HepG2 (cell line): ENCODE measurements at places on chromosomes 7 and 10.

DNA sequence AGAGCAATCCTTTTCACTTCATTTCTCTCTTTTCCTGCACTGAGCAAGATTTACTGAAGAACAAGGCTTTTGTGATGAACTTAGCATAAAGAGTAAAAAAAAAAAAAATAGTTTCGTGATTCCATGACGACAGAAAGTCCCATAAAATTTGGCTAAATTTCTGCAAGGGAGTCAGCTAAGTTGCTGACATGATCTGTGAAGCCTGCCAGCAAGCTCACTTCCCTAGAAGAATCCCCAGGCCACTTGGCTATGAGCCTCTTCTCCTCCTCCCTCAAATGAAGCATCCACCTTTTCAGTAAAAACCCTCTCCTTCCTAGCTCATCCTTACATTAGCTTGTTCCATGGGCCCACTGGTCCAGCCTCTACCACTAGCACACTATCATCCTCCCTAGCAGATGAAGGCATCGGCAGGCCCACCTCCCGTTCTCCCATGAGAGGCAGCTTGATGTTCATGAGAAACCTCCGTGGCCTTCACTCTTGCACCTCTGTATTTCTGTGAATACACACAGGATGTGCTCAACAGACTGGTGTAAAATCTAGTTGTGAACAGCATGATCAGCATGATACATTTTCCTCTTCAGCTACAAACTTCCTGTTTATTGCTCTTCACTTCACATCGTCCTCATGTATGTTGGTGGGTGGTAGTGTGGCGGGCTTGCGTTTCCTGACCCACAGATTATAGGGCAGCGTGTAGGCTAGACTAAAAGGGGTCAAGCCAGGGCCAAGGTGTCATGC, 30.9 kb downstream of the GIMAP8 start:
- no peak for DNase-seq

DNA sequence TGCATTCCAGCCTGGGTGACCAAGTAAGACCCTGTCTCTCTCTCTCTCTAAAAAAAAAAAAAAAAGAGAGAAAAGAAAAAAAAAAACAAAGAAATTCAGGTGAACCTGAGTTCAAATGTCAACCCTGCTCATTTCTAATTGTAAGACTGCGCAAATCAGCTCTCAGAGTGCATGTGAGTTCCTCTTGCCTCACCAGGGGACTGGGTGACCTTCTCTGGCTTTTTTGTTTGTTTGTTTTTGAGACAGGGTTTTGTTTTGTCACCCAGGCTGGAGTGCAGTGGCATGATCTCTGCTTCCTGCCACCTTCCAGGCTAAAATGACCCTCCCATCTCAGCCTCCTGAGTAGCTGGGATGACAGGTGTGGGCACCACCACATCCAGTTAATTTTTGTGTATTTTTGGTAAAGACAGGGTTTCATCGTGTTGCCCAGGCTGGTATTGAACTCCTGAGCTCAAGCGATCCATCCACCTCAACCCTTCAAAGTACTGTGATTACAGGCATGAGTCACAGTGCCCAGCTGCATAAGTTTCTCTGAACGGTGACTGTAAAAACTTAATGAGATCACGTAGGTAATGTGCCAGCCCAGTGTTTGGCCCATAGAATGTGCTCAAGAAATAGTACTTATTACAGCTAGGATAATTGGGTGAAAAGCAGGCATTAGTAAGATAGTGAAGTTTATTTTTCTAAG, 45.3 kb upstream of the BAMBI start:
- peak; percentile 13 for DNase-seq

GRCh38 chr10:11525503-11525902, 85.9 kb downstream of the USP6NL start:
- no peak for DNase-seq

DNA sequence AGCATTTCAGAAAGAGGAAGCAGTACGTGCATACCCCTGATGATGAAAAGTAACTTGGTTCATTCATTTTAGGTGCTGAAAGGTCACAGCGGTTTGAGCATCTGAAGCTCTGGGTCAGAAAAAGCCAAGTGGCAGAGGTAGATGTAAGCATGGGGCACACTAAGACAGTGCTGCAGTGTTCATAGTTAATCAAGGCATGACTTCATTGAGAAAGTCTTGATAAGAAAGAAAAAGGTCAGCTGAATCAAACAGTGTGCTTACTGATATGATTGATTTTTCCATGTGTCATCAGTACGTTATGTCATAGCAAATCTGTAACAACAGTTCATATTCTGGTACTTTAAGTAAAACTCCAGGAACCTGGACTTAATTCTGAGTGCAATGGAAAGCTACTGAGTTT, 107.7 kb upstream of the PCLO start:
- no peak for DNase-seq

DNA sequence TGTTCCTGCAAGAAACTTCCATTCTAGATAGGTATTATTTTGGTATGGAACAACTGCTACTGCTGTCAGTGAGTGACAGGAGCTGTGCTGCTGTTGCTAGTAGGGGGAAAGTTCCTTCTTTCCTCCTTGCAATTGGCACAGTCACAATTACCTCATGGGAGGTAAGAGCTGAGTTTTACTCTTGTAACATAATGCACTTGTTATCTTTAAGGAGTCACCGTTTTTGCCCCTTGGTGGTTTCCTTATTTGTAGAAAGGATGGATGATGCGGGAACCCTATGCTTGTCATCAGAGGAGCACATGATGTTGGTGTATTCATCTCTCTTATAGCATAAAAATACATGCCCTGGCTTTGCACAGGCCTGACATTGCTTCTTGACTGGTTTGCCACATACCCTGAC, 234.7 kb upstream of the NPY start:
- no peak for DNase-seq

DNA sequence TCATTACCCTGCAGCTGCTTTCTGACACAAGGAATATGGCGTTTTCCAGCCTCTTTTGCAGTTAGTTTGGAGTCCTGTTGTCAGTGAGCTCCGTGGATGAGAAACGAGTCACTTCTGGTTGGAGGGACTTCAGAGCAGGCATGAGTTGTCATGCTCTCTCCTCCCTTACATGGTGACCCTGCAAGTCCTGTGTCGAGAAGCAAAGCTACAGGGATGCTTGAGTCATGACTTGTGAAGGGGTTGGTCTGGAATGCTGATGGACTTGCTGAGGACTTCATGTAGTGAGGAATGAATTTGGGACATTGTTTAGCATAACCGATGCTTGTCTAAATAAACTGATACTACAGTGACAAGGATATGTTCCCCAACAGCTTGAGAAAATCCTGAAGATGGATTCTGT, 108.8 kb downstream of the ADCYAP1R1 start:
- no peak for DNase-seq

DNA sequence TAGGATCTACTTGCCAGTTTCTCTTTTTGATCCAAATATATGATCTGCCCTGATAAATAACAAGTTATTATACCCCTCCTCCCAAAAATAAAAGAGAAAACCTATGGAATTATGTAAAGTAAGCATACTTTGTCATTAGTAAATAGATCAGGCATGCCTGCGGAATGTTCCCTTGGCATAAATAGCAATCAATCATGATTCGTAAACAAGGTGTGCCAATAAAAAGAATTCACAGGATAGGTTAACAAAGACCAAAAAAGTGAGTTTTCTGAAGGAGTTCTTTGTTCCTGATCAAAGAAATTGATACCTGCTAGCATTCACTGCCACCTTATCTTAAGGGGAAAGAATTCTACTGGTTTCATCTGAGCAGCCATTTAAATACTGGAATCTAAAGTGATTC, 11.9 kb downstream of the ITGB1 start:
- no peak for DNase-seq

DNA sequence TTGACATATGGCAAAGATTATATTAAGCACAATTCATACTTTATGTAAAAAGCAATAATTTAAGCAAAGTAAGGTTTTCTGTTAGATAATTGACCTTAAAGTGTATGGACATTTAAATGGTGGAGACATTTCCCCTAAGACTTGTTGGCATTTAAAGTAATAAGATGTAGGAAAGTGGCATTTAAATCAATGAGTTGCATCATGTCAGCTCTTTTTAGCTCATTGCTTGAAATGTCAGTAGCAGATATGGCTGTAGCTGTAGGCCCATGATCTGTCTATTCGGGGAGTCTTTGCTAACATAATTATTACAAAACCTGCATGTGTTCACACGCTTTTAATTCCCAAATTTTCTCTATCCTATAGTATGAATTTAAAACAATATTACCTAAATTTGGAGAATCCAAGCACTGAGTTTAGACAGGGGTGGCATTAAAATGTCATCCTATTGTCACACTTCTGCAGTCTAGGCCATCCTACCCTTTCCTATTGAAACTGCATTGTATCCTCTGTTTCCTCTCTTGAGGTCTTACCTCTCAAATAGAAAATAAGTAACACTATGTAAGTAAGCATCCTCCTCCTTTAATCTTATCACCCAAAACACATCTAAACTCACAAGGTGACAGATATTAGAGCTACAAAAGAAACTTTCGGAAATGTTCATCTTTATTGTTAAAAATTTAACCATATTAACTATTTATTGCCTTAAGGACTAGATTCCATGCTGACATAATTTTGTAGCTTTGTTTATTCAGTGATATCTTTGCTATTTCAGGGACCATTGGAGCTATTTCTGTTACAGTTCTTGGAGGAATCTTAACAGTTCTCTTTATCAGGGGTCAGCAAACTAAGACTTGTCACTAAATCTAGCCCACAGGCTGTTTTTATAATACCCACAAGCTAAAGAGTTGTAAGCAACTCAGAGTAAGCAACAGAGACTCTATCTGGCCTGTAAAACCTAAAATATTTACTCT, 91.2 kb downstream of the LCOR start:
- no peak for DNase-seq

DNA sequence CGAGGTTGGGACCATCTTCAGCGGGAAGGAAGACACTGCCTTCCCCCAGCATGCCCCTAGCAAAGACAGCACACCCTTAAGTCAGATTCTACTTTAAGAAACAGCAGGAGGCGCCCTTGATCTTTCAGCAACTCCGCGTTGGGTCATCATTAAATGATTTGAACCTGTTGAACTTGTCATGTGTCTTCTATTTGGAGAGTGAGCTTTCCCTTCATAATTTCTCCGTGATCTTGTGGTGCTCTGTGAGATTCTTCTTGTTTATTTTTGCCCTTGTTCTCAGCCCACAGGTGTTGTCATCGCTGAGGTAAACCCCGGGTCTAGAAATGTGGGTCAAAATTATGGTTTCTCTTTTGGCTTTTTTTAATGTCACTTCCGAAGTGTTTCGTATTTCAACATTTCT, 49.5 kb upstream of the PITRM1 start:
- DNase-seq: no peak

DNA sequence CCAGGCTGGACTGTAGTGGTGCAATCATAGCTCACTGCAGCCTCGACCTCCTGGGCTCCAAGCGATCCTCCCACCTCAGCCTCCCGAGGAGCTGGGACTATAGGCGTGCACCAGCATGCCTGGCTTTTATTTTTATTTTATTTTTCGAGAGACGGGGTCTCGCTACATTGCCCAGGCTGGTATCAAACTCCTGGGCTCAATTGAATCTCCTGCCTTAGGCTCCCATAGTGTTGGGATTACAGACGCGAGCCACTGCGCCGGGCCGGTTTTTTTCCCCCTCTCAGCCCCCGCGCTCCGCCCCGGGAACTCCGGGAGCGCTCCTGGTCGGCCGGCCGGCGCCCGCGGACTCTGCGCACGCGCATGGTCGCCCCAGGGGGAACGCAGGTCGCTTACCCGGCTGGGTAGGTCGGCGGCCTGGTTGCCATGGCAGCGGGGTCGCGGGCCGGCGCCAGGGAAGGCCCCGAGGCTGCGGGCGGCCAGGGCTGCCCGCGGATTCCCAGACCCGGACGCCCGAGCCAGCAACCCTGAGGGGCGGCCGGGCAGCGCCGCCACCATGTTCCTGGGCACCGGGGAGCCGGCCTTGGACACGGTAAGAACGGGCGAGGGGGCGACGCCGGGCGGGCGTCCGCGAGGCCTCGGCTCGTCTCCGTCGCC, at the start of gene IQCE:
TSS of gene IQCE (plus strand) at position 351 of the 654 bp plus-strand sequence. CDS start at position 554, 203 bp downstream.
- peak; percentile 81 for DNase-seq

- DNase-seq: no peak
Measured at GRCh38 chr10:60270426-60270825, 119.2 kb downstream of the ANK3 start.

GRCh38 chr7:33354201-33354600, 224.8 kb downstream of the BBS9 start:
- no peak for DNase-seq
